T-cell (primary cell): ENCODE measurements at places on chromosomes 5 and 9.

GRCh38 chr5:115098041-115098702 lies 71.5 kb downstream of the TRIM36 start:
- no peaks in the 10 kb centered on the region for H3K4me1 ChIP-seq
- peak; percentile 5 for DNase-seq
- H3K36me3 ChIP-seq, result no peaks in the 10 kb centered on the region
- H3K27ac ChIP-seq, result no peak overlapping the region

DNA sequence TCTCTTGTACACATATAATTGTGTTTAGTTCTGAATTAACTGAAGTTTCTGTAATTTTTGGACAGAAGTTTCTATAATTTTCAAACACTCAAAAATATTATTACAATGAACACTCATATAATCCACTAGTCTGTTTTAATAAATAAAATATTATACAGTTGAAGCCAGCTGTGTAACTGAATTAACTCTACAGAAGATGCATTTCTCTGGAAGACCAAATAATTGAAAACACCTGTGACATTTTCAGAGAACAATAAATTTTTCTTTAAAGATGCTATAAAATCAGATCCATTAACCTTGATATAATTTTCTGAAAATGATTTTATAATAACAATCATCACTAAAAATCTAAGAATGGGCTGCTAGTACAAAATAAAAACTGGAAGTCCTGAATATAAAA lies 14.7 kb downstream of the NADK2 start:
- no peaks in the 10 kb centered on the region for H3K4me1 ChIP-seq
- no peak overlapping the region for H3K27ac ChIP-seq
- no peaks in the 10 kb centered on the region for H3K36me3 ChIP-seq
- H3K4me3 ChIP-seq, result no peak overlapping the region
- no peaks in the 10 kb centered on the region for H3K27me3 ChIP-seq

- no peak overlapping the region for H3K4me3 ChIP-seq
- H3K4me1 ChIP-seq, result no peaks in the 10 kb centered on the region
- H3K36me3 ChIP-seq, result no peaks in the 10 kb centered on the region
Measured at GRCh38 chr5:138898299-138898698, 23.2 kb upstream of the LRRTM2 start.

GRCh38 chr9:91246846-91247245 lies 114.9 kb downstream of the AUH start:
- H3K4me1 ChIP-seq, result no peaks in the 10 kb centered on the region
- H3K4me3 ChIP-seq, result no peak overlapping the region
- no peak for DNase-seq
- no peak overlapping the region for H3K27ac ChIP-seq
- no peaks in the 10 kb centered on the region for H3K27me3 ChIP-seq

- DNase-seq, result peak; percentile 67
- H3K27ac ChIP-seq, result no peak overlapping the region
- peaks cover 60% of the 10 kb centered on the region for H3K4me1 ChIP-seq
- no peak overlapping the region for H3K4me3 ChIP-seq
- H3K36me3 ChIP-seq, result no peaks in the 10 kb centered on the region
Measured at GRCh38 chr9:133709015-133709611, 29.0 kb downstream of the SARDH start.

DNA sequence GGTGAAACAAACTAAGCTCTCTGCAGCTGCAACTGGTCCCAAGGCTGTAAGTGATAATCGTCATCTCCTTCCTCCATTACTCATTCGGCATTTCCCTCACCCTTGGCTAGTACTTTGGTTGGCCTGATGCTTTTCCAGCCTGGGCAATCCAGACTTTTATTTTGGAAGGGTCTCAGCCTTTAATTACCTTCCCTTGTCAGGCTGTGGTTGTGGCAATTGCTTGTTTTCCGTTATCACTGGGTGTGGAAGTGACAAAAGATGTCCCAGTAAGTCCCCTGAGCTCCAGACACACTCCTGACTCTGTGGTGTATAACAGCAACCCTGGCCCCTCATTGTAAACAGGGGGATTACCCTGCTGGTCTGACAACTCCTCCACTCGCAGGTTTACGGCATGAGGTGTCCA lies 6.3 kb upstream of the FAF2 start:
- H3K27ac ChIP-seq, result no peak overlapping the region
- H3K36me3 ChIP-seq, result no peaks in the 10 kb centered on the region
- peaks cover 4% of the 10 kb centered on the region for H3K4me1 ChIP-seq
- no peak overlapping the region for H3K4me3 ChIP-seq
- DNase-seq, result no peak
- no peaks in the 10 kb centered on the region for H3K27me3 ChIP-seq

DNA sequence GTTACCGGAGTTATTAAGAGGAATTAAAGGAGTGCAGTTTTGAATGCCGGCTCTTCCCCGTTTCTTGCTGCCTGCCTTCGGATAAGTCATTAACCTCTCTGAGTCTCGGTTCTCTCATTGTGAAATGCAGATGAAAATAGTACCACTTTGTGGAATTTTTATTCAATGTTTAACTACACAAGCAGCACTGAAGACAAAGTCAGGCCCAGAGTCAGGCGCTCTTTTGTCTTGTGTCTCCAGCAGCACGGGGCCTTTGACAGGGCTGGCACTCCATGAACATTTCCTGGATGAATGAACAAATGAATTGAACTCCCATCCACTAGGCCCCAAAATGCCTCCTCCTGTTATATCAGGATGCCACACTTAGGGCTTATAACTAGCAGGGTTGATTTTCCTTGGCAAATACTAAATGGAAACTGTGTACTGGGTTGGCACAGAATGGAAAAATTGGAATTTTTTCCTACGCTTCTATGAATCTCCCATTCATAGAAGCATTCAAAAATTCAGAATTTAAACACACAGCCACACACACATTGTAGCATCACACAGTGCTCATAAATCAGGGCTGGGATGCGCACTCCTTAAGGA lies 332.8 kb downstream of the MLLT3 start:
- no peaks in the 10 kb centered on the region for H3K36me3 ChIP-seq
- H3K27me3 ChIP-seq, result no peaks in the 10 kb centered on the region
- no peak overlapping the region for H3K27ac ChIP-seq
- DNase-seq, result no peak

- H3K27me3 ChIP-seq, result no peaks in the 10 kb centered on the region
- H3K4me1 ChIP-seq, result no peaks in the 10 kb centered on the region
- no peak overlapping the region for H3K27ac ChIP-seq
- H3K36me3 ChIP-seq, result no peaks in the 10 kb centered on the region
- H3K4me3 ChIP-seq, result no peak overlapping the region
Measured at GRCh38 chr5:72988769-72989168, 32.9 kb downstream of the FCHO2 start.

DNA sequence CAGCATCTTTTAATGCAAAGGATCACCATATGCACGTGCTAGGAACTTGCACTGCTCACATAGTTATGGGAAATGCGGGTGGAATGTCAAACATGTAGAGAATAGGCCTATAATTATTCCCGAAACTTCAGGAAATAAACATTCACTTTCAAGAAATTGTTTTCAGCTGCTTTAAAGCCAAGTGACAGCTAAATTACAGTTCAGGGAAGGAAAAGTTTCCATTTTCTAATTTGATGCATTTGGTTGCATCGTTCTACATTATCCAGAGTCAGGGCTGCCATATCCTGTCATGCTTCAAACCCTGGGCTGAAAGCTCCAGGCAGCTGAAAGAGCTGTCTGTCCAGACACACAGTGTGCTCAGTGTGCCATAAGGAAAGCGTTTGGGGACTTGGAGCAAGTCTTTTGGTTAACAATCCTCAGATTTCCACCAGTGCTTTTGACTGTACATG lies 518.1 kb downstream of the CSNK1G3 start:
- H3K27ac ChIP-seq, result no peak overlapping the region
- no peaks in the 10 kb centered on the region for H3K4me1 ChIP-seq
- H3K4me3 ChIP-seq, result no peak overlapping the region
- no peak for DNase-seq

DNA sequence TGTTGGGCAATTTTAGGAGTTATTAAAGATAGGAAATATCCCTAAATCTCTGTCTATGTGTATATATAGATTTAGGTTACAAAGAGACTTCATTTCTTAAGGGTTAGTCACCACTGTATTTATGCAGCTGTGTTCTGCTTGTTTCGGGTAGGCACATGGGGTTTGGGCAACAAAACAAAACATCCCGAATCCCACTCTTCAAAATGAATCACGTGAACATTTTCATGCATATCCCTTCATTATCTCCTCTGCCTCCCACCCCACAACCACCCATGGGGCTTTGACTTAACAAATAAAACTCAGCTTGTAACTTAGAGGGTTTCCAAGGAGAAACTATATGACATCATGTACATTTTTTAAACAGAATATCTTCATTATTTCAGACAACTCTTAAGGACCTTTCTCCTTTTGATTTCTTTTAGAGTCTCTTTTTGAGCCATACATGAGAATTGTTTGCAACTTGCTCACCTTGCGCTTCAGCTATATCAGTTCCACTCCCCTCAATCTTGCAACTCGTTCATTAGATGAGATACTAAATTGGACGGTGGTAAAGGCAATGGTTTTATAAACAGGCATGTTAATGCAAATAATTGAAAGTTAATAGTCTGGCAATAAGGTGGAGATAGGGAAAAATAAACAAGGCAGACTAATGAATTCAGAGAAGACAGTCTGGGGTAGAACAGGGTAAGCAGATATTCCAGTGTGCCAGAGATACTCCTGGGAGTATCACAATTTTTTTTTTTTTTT lies 136.7 kb downstream of the CD180 start:
- H3K4me1 ChIP-seq, result no peaks in the 10 kb centered on the region
- no peaks in the 10 kb centered on the region for H3K27me3 ChIP-seq
- H3K27ac ChIP-seq, result no peak overlapping the region
- peaks cover 7% of the 10 kb centered on the region for H3K36me3 ChIP-seq

GRCh38 chr5:174355208-174355612 lies 309.7 kb downstream of the NSG2 start:
- H3K36me3 ChIP-seq, result no peaks in the 10 kb centered on the region
- no peak for DNase-seq
- H3K27me3 ChIP-seq, result peaks cover 4% of the 10 kb centered on the region
- H3K27ac ChIP-seq, result no peak overlapping the region
- H3K4me3 ChIP-seq, result no peak overlapping the region
- no peaks in the 10 kb centered on the region for H3K4me1 ChIP-seq

- no peaks in the 10 kb centered on the region for H3K27me3 ChIP-seq
- peaks cover 17% of the 10 kb centered on the region for H3K4me1 ChIP-seq
- H3K36me3 ChIP-seq, result no peaks in the 10 kb centered on the region
- H3K4me3 ChIP-seq, result no peak overlapping the region
- DNase-seq, result no peak
Measured at GRCh38 chr5:176869501-176870109, 29.5 kb downstream of the HK3 start.

- H3K4me1 ChIP-seq, result peaks cover 4% of the 10 kb centered on the region
- H3K4me3 ChIP-seq, result no peak overlapping the region
- no peak overlapping the region for H3K27ac ChIP-seq
- no peak for DNase-seq
Measured at GRCh38 chr9:90998573-90998972, 197.0 kb downstream of the SYK start.

DNA sequence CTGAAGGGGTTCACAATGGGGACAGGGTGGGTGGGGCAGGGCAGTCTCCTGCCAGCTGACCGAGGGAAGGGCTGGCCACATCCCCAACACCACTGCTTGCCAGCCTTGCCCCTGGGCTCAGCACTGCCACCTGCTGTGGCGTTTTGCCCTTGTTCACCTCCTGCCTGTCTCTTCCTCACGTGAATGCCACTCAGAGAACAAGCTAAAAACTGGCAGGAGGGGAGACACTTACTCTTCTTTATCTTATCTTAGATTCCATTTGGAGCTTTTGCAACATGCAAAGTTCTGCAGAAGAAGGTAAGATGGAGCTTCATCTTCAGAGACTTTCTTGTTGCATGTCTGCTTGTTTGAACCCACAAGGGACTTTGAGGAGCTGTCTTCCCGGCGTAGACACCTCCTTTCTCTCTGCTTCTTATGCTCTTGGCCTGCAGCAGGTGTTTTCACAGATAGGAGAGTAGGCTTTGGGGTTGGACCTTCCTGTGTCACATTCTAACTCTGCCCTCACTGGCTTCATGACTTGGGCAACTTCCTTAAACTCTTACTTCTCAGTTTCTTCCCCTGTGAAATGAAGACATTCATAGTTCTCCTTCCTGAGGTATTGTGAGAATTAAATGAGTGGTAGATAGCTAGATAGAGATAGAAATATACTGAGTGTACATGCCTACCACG lies 4.1 kb downstream of the LRSAM1 start:
- DNase-seq, result peak; percentile 21
- no peaks in the 10 kb centered on the region for H3K36me3 ChIP-seq
- peaks cover 17% of the 10 kb centered on the region for H3K4me1 ChIP-seq
- no peak overlapping the region for H3K27ac ChIP-seq

GRCh38 chr9:37053684-37054362 lies 19.8 kb upstream of the PAX5 start:
- no peak overlapping the region for H3K4me3 ChIP-seq
- no peaks in the 10 kb centered on the region for H3K36me3 ChIP-seq
- no peaks in the 10 kb centered on the region for H3K4me1 ChIP-seq
- no peak overlapping the region for H3K27ac ChIP-seq

DNA sequence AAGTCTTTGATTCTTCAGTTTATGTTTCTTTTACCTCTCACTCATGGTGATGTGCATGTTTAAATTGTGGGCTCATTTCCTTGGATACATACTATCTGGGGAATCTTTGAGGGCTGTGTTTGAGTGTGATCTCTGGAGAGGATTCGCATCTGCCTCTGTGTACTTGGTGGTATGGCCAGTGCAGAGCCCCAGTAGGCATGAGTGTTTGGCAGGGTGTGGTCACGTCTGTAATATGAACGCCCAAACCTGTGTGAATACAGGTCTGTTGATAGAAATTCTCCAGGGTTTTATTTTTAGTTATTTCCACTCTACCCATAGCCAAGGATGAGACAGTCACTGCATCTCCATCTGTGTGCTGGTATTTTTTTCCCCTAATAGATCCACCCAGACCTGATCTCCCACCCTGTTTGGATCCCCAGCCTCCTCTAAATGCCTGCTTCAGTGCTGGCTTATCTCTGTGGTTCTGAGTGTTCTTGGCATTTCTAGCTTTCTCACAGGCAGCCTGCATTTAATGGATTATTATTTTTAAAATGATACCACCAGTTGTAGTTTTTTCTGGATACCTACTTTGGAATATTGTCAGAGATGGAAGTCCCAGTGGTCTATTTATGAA lies 37.5 kb downstream of the TJP2 start:
- no peaks in the 10 kb centered on the region for H3K36me3 ChIP-seq
- H3K4me3 ChIP-seq, result no peak overlapping the region
- H3K4me1 ChIP-seq, result no peaks in the 10 kb centered on the region

DNA sequence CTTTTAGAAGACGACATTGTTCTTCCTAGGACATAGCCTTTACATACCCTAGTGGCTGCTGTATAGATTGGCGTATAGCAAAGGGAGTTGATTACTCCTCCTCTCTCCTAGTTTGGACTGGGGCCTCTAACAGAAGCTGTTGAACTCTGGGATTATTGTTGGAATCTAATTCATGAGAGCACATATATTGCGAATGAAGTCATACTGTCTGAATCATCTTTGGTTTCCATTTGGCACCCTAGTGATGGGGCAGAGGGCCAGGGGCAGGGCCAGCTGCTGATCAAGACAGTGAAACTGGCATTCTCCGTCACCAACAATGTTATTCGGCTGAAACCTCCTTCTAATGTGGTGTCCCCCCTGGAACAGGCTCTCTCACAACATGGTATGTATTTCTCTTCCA lies 40.3 kb downstream of the NUP188 start:
- no peaks in the 10 kb centered on the region for H3K4me1 ChIP-seq
- no peaks in the 10 kb centered on the region for H3K27me3 ChIP-seq
- DNase-seq, result no peak
- peaks cover 4% of the 10 kb centered on the region for H3K36me3 ChIP-seq

- no peak overlapping the region for H3K27ac ChIP-seq
- no peaks in the 10 kb centered on the region for H3K36me3 ChIP-seq
- H3K4me1 ChIP-seq, result no peaks in the 10 kb centered on the region
- DNase-seq, result no peak
- no peaks in the 10 kb centered on the region for H3K27me3 ChIP-seq
Measured at GRCh38 chr9:128244837-128245231, 31.0 kb downstream of the GOLGA2 start.
